ENCODE measurements at places on chromosomes 12 and 14.
A peak's percentile ranks its signal among the peaks of the same experiment; 100 is the strongest.

- DNase-seq = no peak
Observed at GRCh38 chr12:10540776-10541205, 35.1 kb downstream of the EIF2S3B start.

DNA sequence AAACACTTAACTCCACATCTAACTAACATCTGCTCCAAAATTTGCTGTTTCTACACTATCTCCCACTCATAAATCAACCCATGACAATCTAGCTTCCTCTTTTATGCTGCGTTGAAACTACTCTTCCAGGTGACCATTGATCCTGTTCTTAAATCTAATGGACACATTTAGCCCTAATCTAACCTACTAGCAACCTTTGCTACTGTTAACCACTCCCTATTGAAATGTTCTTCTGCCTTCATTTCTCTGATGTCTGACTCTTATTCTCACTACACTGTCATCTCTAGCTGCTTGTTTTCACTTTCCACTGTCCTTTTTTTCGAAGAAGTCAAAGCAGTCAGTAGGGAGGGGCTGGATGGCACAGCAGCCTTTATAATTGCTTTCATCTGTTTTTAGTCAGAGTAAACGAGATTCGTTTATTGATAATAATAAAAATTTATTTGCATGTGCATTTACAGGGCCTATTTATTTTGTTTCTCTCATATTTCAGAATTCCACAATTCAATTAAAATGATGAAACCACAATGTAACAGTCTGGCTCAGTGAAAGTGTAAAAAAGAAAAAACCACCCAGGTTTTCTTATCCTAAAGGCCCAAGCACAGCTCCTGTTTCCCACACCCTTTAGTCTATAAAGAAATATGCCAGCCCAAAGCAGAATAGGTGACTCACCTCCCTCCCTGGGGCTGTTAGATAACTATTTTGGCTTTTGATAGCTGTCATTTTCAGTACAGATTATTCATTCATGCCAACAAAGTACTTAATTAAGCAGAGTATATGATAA is 44.9 kb downstream of the ATP2B1 start:
- DNase-seq = no peak

DNA sequence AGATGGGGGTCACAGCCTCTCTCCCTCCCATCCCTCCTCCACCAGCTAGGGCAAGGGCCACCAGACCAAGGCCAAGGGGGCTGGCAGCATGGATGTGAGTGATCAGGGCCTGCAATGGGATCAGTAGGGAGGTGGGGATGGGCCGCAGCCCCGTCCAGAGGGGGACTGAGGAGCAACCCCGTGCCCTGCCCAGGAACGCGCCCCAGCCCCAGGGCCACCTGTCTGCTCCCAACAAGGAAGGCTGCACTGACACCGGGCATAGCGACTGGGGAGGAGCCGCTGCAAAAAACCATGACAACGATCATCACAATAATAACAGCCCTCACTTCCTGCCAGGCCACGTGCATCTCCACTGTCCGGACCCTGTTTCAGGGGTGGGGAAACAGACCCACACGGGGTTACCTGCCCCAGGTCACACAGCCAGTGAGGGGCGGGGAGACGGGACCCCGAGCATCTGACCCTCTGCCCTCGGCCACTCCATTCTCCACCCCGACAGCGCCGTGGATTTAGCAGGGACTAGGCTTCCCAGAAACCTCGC is 24.3 kb downstream of the NCOR2 start:
- peak; percentile 85 for DNase-seq

DNA sequence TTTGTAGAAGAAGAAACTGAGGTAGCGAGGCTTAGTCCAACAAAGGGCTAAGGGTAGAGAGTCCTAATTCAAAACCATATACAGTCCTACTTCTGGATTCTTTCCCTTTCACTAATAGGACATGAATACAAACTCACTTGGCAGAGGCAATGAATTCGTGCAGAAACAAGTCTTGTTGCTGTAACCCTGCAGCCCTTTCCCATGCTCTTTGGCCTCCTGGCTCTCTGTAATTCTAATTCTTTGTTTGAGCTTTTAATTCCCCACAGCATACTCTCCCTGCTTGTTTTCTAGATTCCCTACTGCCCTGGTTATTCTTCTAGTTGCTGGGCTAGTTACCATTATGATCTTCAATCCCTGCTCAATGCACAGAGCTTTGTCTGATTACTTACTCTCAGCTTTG is 381.4 kb downstream of the ETNK1 start:
- DNase-seq = no peak

GRCh38 chr12:97097734-97098133 is 190.7 kb downstream of the NEDD1 start:
- no peak for DNase-seq

DNA sequence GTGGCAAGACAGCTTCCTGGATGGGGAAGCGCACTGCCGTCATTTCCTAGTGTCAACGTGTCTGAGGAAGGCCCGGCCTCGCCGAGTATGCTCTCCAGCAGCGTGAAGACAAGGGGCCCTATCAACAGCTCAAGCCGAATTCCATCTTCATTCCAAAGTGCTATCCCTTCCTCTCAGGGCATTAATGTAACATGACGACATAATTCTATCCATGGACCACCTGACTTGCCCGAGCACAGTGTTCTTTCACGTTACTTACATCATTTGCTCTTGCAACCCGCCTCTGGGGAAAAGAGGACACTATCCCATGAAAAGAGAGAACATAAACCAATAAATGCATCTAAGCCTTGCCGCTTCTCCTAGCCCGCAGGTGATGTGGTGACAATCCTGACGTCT is 22.9 kb downstream of the CCDC92 start:
- DNase-seq = no peak

DNA sequence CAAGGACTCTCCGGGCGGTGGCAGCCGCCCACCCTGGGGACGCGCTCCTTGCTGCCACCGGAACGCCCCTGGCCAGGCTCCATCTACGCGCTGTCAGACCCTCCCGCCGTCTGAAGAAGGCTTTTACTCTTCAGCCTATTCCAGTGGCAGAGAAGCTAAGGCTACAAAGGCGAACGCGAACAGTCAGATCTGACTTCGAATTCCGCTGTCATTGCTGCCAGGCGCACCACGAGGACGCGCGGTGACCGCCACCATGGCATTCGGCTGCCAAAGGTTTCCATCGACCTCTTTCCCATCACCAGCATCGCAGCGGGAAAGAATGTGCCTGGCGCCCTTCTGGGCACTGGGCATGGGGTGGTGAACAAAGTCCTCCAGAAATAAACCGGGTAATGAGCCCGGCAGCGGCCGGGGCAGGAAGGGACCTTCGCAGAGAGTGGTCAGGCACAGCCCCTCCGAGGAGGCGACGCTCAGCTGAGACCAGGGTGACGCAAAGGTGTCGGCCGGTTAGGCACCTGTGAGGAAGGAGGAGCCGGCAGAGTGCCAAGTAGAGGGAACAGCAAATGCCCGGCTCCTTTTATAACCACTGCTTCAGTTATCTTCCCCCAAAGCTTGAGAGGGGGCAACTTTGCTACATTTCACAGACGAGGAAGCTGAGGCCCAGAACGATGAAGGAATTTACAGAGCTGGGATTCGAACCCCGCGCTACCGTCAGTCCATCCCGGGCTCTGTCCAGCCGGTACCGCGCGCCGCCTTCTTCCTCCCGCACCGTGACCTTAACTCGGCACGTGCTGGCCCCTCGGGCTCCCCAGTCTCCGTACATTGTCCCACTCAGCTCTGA is 1.9 kb upstream of the RFX4 start:
- DNase-seq = no peak

GRCh38 chr14:52026017-52026660 is 36.8 kb downstream of the RTRAF start:
- no peak for DNase-seq

DNA sequence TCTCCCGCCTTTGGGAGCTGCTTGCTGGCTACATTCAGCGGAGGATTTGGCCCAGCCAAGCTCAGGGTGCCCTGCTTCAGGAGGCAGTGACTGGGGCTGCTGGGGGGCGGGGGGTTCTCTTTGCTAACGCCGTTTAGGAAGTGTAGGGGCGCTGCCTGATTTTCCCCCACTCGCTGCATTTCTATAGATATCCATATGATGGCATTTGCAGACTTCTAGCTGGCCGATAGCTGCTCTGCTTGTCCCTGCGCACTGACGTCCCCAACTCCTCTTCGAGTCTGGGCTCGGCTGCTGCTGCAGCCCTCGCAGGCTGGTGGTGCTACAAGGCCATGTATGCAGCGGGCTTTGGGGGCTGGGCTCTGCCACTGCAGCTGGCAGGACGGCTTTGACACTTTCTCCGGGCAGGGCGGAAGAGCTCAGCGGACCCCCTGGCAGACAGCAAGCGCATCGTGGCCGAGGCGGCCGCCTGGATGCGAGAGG is 3.1 kb downstream of the LRFN5 start:
- peak; percentile 90 for DNase-seq

DNA sequence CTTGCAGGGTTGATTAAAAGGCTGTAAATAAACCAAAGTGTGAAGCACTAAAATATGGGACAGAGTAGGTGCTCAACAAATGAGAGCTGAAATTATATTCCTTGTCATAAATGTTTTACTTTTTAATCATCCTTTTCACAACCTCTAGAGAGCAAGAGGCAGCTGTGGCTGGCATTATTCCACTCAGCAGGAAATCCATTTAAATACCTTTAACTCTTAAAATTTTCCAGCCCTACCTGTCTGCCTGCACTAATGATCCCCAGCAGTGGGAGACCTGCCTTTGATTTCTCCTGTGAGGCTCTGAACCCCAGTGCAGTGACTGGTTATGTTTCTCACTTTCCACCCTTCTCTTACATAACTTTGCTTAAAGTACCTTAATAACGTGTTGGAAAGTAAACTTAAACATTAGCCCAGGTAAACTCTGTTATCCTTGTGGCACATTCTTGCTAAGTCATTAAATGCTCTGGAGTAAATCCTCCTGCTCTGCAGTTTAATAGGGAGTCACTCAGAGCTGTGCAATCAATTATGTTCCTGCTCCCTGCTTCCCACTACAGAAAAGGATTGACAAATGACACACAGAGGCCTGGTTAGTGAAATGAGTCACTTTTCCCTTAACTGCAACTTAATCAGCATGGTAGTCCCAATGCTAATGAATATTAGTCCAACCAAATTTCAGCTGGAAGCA is 755.7 kb upstream of the USP15 start:
- no peak for DNase-seq

GRCh38 chr14:73245480-73246325 is 8.4 kb downstream of the PAPLN start:
- DNase-seq = no peak

- no peak for DNase-seq
Observed at GRCh38 chr12:107818984-107819383, 44.5 kb downstream of the ASCL4 start.

GRCh38 chr14:54730156-54730961 is 163.4 kb downstream of the SAMD4A start:
- DNase-seq = no peak

- DNase-seq = no peak
Observed at GRCh38 chr12:5309654-5310053, 122.3 kb upstream of the NTF3 start.

DNA sequence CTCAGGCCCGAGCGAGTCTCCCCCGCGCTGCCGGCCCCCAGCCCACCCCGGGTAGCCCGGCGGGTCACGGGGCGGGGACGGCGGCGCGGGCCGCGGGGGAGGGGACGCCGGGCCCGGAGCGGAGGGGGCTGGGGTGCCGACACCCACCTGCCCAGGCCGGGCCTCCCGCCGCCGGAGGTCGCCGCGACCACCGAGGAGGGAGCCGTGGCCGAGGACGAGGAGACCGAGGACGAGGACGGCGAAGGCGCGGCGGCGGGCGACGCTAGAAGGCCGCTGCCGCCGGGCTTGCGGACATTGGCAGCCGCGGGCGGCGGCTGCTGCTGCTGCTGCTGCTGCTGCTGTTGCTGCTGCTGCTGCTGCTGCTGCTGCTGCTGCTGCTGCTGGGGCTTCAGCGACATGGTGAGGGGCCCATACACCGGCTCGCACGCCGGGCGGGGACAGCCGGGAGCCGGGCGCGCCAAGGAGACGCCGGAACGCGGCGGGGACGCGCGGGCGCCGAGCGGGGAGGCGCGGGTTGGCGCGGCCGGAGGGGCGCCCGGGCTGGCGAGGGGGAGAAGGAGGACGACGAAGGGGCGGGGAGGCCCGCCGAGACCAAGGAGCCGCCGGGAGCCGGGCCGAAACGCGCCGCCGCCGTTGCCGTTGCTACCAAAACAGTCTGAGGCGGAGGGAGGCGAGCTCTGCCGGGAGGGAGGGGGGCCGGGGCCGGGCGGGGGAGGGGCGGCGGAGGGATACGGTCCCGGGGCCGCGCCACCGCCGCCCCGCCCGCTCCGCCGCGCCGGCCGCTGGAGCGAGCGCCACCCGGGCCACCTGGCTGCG is at the start of gene ATXN2:
Gene ATXN2, minus strand, starts transcription at position 679 of the 816 bp plus-strand sequence. Its CDS starts 281 bp downstream, at position 398.
- peak; percentile 89 for DNase-seq

Data from left forelimb (tissue), 1 donor.